ENCODE measurements at places on chromosomes 16 and 17.

DNA sequence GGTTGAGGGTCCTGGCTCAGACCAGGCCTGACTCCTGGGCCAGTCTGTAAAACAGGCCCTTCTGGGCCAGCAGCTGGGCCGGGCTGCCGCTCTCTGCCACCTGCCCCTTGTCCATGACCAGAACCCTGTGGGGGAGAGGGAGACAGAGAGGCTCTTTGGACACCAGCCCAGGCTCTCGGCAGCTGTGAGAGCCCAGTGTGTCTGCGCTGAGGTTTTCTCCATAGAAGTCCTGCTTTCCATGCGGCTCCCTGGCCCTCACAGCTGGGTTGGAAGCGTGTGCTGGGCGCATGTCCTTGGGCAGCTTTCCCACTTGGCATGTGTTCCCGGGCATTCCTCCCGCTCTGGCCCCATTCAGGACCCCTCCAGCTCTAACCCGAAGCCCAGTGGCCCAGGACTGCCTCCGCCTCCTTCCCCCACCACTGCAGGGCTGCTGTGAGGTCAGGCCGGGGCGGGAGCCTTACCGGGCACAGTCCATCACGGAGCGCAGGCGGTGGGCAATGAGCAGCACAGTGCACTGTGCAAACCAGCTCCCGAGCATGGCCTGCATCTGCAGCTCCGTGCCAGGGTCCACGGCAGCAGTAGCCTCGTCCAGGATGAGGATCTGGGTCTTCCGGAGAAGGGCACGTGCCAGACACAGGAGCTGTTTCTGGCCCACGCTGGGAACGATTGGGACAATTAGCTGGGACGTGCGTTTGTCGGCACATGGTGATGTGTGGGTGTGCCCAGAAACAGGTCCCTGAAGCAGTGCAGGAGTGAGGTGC lies 73.0 kb downstream of the ABCC6 start:
- DNase-seq = no peak

DNA sequence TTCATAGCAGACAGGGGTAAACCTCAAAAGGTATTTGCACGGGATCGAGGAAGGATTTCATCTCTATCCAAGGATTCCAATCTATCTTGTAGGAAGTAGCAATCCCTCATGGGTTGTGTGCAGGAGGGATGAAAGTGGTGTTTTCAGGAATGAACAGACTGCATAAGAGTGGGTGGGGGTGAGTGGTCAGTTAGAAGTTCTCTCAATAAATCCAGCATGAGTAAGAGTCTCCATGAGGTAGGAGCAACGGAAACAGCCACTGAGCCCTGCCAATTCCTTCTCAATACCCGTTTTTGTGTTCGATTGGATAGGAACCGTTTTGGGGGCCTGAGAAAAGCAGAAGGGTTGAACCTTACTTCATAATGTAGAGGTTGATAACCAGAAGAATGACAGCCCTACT lies 375.6 kb downstream of the SOX9 start:
- no peak for DNase-seq

GRCh38 chr16:71882505-71883167 lies 1.3 kb downstream of the ZNF821 start:
- DNase-seq = peak; percentile 84

DNA sequence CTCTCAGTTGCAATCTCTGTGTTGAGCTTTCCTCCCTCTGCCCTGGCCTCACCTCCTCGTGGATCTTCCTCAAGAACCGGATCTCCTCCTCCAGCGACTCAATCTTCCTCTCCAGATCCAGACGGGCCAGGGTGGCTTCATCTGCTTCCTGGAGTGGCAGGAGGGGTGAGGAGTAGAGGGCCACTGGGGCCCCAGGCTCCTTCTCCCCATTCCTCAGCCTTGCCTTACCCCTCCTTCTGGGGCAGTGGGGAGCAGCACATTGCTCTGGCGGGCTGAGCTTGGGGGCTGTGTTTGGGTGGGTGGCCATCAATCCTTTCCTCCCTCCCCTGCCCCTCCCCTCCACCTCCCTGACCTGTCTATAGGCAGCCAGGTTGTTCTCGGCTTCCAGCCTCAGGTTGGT lies 1.6 kb downstream of the GFAP start:
- DNase-seq = no peak

DNA sequence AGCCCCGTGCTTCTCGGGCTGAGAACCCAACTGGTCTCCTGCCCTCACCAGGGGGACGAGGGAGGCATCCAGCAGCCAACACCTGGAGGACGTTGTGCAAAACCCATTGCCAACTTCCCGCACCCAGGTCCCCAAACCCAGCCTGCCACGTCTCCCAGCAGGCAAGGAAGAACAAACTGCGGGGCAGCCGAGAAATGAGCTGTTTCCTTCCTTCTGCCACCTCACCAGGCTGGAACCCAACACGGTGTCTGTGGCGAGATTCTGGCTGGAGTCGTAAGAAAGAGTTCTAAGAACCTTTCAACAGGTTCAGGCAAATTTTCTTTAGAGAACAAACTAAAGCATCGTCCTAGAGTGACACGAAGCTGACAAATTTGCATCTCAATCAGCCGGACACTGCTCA lies 3.6 kb downstream of the SLC43A2 start:
- no peak for DNase-seq

- no peak for DNase-seq
Measured at GRCh38 chr16:85978291-85978775, 79.4 kb downstream of the IRF8 start.

DNA sequence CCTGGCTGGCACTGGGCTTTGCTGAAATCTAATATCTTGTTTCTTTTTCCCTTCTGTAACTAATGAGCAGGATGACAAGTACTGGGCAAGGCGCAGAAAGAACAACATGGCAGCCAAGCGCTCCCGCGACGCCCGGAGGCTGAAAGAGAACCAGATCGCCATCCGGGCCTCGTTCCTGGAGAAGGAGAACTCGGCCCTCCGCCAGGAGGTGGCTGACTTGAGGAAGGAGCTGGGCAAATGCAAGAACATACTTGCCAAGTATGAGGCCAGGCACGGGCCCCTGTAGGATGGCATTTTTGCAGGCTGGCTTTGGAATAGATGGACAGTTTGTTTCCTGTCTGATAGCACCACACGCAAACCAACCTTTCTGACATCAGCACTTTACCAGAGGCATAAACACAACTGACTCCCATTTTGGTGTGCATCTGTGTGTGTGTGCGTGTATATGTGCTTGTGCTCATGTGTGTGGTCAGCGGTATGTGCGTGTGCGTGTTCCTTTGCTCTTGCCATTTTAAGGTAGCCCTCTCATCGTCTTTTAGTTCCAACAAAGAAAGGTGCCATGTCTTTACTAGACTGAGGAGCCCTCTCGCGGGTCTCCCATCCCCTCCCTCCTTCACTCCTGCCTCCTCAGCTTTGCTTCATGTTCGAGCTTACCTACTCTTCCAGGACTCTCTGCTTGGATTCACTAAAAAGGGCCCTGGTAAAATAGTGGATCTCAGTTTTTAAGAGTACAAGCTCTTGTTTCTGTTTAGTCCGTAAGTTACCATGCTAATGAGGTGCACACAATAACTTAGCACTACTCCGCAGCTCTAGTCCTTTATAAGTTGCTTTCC lies 56.0 kb downstream of the HLF start:
- DNase-seq = no peak

DNA sequence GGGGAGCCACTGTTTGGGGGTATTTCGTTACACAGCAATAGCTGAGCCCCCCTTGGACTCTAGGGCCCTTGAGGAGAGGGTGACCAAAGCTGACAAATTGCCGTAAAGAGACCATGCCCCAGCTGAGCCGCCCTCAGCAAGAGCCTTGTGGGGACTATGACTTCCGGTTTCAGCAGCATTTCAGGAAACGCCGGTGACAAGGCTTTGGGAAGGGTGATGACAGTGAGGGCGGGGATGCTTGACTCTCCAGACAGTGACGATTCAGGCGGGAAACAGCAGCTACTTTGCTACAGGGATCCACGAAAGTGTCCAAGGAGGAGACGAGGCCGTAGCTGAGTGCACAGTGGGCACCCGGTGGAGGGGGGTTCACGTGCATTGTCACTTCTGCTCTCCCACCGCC lies 360.8 kb downstream of the C16orf95 start:
- no peak for DNase-seq

DNA sequence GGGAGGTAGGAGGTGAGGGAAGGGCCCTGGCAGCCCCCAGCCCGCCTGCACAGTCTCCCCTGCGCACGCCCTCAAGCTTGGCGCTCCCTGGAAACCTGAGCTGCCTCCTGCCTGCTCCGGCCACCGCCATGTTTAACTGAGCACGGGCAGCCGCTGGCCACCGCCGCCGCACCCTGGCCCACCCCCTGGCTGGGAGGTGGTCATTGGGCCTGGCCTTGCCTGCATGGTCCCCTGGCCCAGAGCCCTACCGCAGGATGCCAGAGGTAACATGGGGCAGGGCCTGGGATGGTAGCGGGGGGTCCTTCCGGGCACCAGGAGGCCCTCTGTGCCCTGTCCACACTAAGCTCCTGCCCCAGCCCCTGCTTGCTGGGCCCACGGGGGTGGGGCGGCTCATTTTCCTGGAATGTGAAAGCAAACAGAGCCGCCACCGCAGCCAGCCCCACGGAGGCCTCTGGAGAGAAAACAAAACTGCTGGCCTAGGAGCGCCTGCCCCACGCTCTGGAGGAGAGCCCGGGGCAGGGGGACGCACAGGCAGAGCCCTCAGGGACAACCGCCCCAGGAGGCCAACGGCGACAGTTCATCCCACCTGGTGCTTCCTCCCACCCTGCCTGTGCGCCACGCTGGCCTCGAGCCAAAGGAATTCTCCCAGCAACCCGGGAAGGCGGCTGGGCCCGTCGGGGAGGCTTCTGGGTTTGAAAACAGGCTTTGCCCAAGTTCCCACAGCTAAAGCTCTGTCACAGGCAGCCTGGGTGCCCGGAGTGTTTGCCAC lies 8.9 kb downstream of the NHERF2 start:
- no peak for DNase-seq

GRCh38 chr17:82094931-82095776 lies 2.9 kb downstream of the FASN start:
- DNase-seq = no peak

DNA sequence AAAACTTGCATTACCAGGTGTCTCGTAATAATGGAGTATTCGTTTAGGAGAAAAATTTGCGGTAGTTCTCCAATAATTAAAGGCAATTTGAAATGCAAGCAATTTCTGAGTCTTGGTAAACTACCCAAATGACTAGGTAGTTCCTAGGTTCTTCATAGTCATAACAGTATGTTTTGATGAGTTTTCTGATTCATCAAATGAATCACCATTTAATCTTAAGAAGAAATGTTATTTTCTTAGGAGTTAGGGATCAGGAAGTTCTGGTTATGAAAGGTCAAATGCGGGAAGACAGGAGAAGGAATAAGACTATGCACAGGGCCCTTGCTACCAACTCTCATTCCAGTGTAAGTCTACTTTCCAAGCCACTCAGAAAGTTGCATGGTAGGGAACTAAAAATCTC lies 221.5 kb upstream of the SOX9 start:
- DNase-seq = no peak

DNA sequence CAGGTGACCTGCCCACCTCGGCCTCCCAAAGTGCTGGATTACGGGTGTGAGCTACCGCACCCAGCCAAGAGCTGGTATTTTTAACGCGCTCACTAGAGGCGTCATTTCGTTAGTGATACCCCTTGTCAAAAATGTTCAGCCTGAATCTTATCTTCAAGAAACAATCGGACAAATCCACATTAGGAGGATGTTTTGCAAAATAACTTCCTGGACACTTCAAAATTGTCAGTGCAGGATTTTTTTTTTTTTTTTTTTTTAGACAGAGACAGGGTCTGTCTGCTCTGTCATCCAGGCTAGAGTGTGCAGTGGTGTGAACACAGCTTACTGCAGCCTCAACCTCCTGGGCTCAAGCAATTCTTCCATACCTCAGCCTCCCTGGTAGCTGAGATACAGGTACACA lies 63.0 kb downstream of the RMI2 start:
- no peak for DNase-seq
